ENCODE measurements at places on chromosomes 4 and X. TPM values are rescaled to one million over a fixed set of nuclear protein-coding genes. Genes with fewer than 3 reads are reported as not detected.

The UGT2B15 gene
- not detected for total RNA-seq

The NXF2B gene
- total RNA-seq = not detected

The SPANXN1 gene
- not detected for total RNA-seq

The LIMCH1 gene
- 9.8 TPM for total RNA-seq

The ENPEP gene
- 0.64 TPM for total RNA-seq

Data from cardiac ventricle fibroblast (primary cell).